ENCODE measurements at places on chromosomes 12 and 14.

DNA sequence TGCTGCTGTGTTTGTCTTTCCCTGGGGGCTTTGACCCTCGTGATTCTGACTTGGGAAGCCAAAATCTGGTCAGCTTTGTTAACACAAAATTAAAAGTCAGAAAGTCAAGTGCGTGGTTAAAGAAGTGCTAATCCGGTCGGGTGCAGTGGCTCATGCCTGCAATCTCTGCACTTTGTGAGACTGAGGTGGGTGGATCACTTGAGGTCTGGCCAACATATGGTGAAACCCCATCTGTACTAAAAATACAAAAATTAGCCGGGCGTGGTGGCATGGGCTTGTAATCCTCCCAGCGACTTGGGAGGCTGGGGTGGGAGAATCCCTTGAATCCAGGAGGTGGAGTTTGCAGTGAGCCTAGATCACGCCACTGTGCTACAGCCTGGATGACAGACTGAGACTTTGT lies 844.6 kb downstream of the VRK1 start:
- DNase-seq: no peak

DNA sequence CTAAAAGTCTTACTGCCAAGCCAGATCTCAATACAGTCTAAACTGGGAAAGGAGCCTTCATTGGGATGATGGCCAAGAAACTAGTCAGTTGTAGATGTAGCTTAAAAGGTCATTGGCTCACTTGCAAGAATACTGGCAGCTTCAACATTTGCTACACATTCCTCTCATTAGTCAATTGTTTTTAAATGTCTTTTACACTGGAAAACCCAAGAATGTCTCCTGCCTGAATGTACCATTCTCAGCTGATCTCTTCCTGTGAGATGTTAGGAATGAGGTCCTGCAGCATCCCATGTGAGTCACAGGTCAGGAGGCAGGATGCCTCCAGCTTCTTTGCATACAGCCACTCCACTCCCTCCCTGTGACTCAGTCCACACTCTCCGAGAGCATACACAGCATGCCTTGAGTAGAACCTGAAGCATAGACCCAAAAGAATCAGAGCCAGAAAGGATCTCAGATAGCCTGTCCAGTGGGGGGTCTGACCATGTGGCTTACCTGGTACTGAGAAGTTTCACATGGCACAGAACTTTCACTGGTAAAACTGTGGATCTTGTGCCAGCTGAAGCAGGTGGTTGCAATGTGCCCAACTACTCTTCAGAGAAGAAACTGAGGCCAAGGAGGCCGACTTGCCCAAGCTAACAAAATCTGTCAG lies 56.0 kb upstream of the HECTD1 start:
- no peak for DNase-seq

- no peak for DNase-seq
These were observed 16.1 kb upstream of the PLA2G1B start for GRCh38 chr12:120343692-120344091.

DNA sequence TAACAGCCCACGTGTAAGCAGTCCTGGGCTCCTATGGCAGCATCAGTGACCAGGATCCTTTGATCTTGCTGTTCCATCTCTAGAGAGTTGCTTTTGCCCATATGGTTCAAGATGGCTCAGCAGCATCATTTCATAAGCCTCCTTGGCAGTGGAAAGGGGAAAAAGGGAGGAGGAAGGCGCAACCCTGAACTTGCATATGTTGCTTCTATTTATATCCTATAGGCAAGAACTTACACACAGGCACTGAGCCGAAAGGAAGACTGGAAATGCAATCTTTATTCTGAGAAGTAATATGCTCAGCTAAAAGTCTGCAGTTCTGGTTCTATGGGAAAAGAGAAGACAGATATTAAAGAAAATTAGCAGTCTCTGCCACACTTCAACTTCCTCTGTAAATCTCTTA lies 167.7 kb upstream of the PLXNC1 start:
- no peak for DNase-seq

GRCh38 chr14:28589792-28590191 lies 176.8 kb upstream of the FOXG1 start:
- DNase-seq: no peak

GRCh38 chr14:65915125-65915524 lies 502.6 kb downstream of the FUT8 start:
- no peak for DNase-seq

GRCh38 chr12:5499566-5500330 lies 67.8 kb downstream of the NTF3 start:
- no peak for DNase-seq

GRCh38 chr14:74684434-74684833 lies 28.4 kb downstream of the AREL1 start:
- DNase-seq: no peak

GRCh38 chr14:55136885-55137786 lies 8.1 kb downstream of the LGALS3 start:
- DNase-seq: no peak

DNA sequence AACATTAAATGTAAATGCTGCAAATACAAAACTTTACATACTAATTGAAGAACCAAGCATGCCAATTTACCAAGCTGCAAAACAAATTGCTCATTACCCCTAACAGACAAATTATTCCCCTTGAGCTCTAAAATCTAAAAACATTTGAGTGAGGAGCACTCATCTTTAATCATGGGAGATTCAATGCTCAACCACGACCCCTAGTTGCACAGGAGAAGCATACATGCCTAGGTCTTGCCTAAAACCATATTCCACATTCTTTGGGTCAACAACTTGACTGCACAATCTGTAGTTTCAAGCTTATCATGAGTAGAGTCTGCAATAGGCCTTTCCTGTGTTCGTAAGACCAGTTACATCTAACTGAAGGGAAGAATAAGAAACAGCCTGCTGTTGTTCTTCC lies 69.7 kb downstream of the MGAT4C start:
- no peak for DNase-seq

GRCh38 chr14:81829447-81829846 lies 295.8 kb upstream of the SEL1L start:
- no peak for DNase-seq

- no peak for DNase-seq
These were observed 13.6 kb upstream of the RCOR1 start for GRCh38 chr14:102578821-102579220.

- DNase-seq: no peak
These were observed 22.5 kb upstream of the WSCD2 start for GRCh38 chr12:108106599-108106998.

GRCh38 chr12:109583733-109584132 lies 10.1 kb downstream of the MVK start:
- no peak for DNase-seq

DNA sequence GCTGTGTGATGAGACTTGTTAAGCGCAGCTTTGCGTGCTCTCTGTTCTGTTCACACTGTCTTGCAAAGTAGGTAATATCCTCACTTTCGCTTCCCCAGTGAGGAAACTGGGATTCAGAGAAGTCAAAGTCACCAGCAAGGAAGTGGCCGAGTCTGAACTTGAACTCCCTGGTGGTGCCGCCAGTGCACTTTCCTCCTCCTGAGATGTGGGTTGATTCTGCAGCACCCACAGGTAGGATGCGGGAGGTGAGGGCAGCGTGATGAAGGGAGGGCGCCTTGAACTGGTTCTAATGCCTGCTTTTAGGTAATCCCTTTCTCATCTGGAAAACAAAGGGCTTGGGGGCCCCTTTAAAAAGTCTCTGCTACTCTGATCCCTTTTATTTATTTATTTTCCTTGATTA lies 54.9 kb upstream of the IGF1 start:
- DNase-seq: no peak

DNA sequence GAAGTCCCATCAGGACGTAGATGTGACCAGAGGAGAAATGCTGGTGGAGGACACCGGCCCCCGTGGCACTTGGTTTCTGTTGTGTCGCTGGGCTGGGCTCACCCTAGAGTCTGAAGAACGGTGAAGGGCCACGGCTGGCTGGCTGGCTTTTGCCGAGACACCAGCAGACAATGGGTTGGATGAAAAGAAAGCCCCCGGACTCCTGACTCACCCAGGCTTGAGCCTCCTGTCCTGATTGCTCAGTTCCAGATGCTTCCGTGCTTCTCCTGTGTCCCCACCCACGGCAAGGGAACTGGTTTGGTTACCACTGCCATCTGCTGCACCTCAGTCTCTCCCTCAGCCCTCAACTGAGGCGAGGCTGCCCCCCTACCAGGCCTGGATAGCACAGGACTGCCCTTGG lies 10.4 kb upstream of the ENDOU start:
- DNase-seq: no peak

DNA sequence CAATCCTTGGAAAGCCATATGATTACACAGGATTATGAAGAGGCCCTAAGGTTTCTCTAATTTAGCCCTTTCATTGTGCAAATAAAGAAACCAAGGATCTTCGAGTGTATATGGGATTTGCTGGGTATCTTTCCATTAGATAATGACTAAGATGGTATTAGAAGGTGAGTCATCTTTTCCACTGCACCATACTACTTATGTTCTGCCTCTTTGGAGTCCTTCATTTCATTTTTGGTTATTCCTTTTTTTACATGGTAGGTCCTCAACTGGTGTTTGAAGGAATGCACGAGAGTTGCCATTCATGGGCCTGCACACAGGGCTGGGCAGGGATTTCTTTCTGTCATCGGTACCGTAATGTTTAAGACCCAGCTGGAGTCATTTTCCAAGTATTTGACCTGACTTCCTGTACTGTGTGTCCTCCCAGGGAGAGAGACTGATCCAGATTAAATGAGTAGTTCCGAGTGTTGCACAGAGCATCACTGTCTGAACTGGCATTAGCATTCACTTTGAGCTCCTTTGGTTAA lies 85.7 kb downstream of the BORCS5 start:
- no peak for DNase-seq

- peak; percentile 97 for DNase-seq
These were observed 37.5 kb downstream of the LRIG3 start for GRCh38 chr12:58882826-58883225.
